ENCODE measurements at places on chromosomes 1 and 21.

GRCh38 chr1:72763481-72763880 is 481.1 kb upstream of the NEGR1 start:
- no peak for DNase-seq

- no peak for DNase-seq
Measured at GRCh38 chr21:22710721-22711120, 1712.5 kb downstream of the NCAM2 start.

GRCh38 chr21:41713495-41714281 is 53.2 kb downstream of the RIPK4 start:
- DNase-seq = no peak

- no peak for DNase-seq
Measured at GRCh38 chr1:195664628-195665027, 943.6 kb downstream of the KCNT2 start.

DNA sequence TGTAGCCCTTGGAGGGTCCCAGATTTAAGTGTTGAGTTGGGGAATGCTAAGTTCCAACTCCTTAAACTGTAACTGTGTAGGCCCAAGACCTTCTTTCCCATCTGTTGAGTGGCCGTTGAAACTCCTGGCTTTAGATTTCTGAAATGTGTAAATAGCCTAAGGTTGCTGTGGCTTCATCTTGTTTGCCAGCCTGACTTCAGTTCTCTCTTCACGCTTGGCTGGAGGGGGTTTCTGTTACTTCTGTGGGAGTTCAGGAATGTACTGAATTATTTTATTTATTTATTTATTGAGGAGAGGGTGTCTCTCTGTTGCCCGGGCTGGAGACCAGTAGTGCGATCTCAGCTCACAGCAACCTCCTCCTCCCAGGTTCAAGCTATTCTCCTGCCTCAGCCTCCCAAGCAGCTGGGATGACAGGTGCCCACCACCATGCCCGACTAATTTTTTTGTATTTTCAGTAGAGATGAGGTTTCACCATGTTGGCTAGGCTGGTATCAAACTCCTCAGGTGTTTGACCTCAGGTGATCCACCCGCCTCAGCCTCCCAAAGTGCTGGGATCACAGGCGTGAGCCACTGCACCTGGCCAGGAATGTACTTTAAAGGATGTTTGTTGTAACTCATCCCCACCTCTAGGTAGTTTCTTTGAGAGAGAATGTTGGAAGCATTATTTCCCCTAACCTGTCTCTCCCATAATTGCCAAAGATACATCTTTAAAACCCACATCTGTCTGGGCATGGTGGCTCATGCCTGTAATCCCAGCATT is 5.9 kb downstream of the TTC39A start:
- no peak for DNase-seq

DNA sequence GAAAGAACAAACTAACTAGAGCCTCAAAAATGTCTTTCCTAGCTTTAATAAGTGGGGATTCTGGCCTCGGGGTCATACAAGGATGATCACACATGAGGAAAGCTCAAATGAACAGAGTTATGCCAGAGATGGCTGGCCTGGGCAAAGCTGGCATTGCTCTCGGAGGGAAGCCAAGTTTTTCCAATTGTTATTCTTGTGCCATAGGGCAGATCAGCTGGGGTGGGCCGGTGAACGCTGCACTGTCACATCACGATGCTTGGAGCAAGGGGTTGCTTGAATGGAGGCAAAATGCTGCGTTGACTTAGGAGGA is 75.9 kb upstream of the LYST start:
- DNase-seq = no peak

Data from D341Med (cell line).